ENCODE measurements at places on chromosomes 4 and X. TPM values are rescaled to one million over a fixed set of nuclear protein-coding genes. Genes with fewer than 3 reads are reported as not detected.

Gene CFP
- total RNA-seq, result 1.9 TPM

- DNase-seq, result no peak
These were observed 1081.9 kb downstream of the FAT4 start for GRCh38 chr4:126396703-126397102.

Gene UGT2A2
- not detected for total RNA-seq

Gene EFHC2
- total RNA-seq, result 0.34 TPM

Gene GLRA2
- not detected for total RNA-seq

Gene AFP
- total RNA-seq, result not detected

DNA sequence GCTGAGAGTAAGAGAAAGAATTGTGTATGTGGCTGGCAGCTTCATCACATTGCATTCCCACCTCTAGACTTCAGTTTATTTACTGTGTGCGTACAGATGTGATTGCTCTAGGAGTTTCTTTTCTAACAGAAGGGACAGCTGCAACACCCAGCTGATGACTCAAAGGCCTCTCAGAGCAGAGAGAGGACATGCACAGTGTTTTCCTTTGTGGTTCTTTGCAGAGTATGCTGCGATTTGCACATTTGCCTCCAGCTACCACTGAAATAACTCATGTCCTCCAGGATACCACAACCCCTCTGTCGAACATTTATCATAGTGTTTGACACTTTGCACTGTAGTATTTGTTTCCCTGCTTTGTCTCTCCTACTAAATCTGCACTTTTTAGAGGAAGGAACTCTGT is 294.1 kb downstream of the STIM2 start:
- DNase-seq, result no peak

GRCh38 chrX:34903316-34903715 is 39.3 kb upstream of the FAM47B start:
- no peak for DNase-seq

Data from activated naive CD8-positive, alpha-beta T cell treated with anti-CD3 and anti-CD28 coated beads for 36 hours (primary cell).